ENCODE measurements at places on chromosomes 1 and 21.

GRCh38 chr1:167083871-167084270 is 6.3 kb downstream of the GPA33 start:
- DNase-seq = no peak

GRCh38 chr1:225855503-225856300 is 26.5 kb downstream of the TMEM63A start:
- DNase-seq = no peak

- DNase-seq = no peak
These were observed 61.4 kb downstream of the BRINP3 start for GRCh38 chr1:190416239-190416638.

DNA sequence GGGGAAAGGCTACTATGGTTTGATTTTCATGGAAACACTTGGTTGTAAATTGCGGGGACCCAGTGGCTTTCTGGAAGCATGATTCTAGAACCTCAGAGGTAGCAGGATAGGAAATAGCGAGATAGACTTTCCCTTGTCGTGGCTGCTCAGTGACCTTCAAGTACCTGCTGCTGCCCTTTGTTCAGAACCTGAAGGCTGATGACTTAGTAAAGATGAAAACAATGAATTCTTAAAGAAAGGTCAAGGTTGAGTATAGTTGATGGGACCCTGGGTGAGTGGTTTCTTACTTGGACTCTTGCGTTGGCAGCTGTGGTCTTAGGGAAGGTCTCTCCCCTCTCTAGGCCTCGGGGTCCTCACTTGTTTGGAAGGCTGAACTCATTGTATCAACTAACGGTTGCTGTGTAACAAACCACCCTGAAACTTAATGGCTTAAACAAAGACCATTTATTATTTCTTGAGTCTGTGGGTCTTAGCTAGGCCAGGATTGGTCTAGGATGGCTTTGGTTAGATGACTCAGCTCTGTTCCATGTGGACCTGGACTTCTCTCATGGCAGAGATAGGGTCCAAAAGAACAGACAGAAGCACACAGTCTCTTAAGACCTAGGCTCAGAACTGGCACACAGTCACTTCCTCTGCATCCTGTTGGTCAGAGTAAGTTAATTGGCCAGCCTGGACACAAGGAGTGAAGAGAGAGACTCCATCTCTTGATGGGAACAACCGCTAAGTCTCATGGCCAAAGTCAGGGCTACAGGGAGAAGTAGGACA is 89.2 kb upstream of the SELENON start:
- no peak for DNase-seq

DNA sequence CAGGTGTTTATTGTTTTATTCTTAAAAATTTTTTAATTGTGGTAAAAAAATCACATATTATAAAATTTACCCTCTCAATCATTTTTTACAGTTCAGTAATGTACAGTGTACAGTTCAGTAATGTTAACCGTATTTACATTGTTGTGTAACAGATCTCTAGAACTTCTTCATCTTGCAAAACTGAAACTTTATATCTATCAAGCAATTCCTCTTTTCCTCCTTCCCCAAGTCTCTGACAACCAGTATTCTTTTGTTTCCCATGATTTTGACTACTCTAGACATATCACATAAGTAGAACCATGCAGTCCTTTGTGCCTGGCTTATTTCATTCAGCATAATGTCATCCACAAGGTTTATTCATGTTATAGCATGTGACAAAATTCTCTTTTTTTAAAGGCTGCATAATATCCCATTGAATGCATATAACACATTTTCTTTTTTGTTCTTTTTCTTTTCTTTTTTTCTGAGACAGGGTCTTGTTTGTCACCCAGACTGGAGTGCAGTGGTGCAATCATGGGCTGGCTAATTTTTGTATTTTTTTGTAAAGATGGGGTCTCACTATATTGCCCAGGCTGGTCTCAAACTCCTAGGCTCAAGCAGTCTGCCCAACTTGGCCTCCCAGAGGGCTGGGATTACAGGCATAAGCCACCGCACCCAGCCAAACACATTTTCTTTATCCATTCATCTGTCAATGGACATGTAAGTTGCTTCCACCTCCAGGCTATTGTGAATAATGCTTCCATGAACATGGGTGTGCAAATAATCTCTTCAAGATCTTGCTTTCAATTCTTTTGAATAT is 17.2 kb upstream of the RCSD1 start:
- no peak for DNase-seq

DNA sequence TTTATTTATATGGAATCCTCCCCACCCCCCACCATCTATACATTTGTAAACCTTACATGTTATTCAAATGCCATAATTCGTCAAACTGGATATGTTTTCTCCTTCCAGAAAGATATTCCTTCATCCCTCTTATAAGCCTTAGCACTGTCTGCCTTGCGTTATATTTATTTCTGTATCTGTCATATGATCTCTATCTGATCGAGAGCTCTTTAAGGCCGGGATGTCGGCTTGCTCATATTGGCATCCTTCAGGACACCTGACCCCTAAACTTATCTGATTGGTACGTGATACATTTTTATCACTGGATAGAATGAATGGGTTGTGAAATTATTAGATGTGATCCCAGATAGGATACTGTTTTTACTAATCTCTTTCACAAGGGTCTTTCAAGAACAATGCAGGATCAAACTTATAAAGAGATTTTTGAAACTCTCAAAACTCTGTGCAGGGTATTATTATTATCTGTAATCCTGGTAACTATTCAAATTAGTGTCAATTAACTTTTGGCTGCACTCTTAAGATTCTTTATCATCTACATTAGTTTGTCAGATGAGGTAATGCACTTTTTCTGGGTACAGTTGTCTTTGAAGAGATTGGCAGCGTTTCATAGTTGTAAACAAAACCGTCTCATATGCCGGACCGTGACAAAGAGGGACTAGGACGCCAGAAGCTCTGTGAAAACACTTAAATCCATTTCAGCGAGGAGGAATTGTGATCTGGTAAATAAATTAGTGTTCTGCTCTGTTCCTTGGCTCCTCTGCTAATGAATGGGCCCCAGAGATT is 152.0 kb downstream of the KIF26B start:
- DNase-seq = no peak

DNA sequence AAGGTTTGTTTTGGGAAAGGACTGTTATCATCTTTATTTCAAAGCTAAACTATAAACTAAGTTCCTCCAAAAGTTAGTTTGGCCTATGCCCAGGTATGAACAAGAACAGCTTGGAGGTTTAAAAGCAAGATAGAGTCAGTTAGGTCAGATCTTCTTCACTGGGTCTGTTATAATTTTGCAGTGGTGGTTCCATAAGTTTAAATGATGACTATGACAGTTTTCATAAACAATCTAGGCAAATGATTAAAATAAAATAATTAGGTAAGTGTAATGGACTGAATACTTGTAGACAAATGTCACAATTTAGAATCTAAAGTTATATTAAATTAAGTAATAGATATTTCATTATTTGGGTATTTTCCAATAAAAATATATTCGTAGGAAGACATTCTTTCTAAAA is 21.4 kb upstream of the PLA2G5 start:
- DNase-seq = no peak

GRCh38 chr21:41817877-41818855 is 51.3 kb upstream of the RIPK4 start:
- DNase-seq = no peak

GRCh38 chr1:236952246-236953003 is 51.8 kb downstream of the MT1HL1 start:
- no peak for DNase-seq

DNA sequence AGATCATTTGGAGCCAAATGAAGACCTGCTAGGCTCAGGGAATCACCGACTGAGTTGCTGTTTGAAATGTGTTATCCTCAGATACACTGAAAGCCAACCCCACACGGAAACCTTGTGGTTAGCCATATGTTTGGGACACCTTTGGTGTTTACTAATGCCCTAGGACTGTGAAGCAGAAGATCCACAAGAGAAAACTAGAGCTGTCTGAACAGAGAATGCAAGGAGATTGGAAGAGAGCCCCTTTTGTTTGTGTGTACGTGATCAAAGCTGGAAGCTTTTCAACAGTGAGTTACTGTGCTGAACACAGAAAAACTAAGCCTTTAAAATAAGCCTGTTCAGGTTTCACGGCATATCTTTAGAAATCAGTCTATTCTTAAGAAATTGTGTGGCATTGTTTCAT is 908.2 kb upstream of the ADGRL2 start:
- no peak for DNase-seq

DNA sequence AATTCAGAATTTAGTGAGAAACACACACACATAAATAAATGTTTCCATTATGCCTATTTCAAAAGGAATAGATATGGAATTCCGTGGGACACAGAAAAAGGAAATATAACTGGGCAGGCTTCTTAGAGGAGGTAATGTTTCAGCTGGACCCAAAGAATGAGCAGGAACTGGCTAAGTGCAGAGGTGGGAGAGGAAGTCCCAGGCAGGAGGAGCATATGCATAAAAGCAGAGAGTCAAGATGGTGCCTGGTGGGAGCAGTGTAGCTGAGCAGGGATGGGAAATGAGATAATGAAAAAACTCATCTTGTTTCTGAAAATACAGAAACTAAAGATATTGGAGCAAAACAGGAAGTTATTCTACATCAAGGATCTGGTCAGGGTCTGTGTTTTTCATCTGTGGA is 115.2 kb upstream of the MAGI3 start:
- no peak for DNase-seq

- DNase-seq = no peak
These were observed 228.0 kb downstream of the TOMM20 start for GRCh38 chr1:234900595-234900994.

DNA sequence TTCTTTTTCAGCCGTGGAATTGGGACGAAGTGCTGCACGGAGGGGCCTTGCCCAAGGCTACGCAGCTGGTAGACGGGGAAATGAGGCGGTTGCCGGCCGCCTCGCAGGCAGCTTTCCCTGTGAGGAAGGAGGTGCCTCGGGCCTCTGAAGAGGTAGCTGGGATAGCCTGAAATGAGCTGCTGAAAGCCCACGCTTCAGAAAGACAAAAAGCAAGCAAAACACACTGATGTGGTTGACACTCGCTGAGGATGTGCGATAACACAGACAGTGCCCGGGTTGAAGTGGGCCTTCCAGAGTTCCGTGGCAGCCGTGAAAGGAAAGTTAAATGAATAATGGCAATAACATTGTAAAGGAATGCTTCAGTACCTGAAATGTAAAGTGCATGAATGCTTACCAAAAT is 47.2 kb downstream of the S1PR1 start:
- DNase-seq = peak; percentile 23

DNA sequence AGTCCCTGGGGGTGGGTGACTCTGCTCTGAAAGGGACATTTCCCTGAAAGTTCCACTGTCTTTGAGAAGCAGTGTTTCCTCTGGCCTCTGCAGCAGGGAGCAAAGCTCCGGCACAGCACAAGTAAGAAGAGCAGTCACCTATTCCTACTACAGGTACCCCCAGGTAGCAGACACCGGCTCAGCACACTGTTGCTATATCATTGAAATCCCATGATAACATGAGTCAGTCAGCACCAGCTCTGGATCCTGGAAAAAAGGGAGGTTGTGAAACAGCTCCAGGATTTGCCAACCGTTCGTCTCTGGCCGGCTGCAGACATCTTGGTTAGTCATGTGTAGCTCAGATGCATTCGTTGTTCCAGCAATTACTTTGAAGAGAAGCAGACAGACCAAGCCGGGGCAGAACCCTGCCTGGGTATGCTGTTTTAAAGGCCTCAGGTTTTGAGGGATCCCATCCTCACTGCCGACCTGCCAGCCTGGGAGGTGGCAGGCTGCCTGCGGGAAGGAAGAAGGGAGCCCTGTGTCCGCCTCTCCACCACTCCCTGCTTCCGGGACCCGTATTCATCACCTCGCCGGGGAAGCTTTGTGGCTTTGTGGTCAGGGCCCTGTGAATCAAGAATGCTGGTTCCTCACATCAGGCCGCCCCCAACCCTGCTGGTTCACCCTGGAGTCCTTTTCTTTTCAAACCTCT is 139.2 kb downstream of the CLIC6 start:
- peak; percentile 28 for DNase-seq

GRCh38 chr1:173903827-173904531 is 13.1 kb downstream of the SERPINC1 start:
- no peak for DNase-seq

DNA sequence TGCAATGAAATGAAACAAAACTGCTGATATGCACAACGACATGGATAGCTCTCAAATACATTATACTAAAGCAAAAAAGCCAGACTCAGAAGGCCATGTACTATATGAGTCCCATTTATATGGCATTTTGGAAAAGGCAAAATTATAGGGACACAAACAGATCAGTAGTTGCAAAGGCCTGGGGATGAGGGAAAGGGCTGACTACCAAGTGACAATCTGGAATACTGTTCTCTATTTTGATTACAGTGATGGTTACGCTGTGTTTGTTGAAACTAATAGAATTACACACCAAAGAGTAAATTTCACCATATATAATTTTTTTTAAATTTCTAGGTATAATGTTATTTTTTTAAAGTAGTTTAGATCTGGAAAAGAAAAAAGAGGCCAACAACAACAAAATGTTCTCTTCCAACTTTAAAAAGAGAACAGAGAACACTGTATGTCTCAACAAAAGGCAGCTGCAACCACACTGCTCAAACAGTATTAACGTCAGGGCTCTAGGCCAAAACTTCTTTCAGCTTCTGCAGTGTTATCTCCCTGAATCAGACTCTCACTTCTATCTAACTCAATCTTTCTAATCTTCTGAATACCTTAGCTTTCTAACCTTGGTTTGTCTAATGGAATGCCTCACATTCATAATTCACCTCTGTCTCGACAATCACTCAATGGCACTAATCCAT is 75.8 kb downstream of the FOXJ3 start:
- DNase-seq = no peak

DNA sequence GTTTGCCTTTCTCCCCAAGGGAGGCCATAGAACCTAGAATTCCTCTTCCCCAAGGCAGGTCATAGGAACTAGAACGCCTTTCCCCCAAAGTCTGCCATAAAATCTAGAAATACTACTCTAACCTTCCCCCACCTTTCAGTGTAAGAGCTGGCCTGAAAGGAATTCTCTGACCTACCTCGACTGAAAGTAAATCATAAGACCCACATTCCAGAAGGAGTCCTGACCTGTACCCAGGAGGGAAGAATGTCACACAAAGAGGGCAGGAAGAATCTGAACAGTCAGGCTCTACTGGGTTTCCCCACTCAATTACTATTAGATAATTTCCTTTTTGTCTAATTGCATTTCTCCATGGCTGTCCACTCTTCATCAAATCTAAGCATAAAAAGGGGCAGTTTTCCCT is 5.7 kb upstream of the ATG4C start:
- DNase-seq = no peak

GRCh38 chr1:17161926-17162800 is 42.8 kb upstream of the PADI1 start:
- DNase-seq = no peak

DNA sequence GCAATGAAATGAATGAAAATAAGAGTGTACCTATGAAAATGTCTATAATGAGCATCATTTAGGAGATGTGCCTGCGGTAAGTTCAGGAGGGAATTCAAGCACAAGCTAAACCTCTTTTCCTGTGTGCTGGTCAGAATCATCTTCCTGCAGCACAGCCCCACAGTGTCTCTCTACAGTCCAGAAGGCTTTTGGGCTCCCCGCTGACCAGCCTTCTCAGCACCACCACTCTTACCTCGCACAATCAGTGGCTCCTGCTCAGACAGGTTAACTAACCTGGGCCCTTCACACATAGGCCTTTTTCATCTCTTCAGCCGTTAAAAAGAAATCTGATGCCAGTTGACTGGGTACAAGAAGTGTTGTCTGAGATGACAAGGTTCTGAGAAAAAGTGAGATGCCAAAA is 57.7 kb downstream of the LRRC8C start:
- DNase-seq = no peak

GRCh38 chr1:55284856-55285255 is 69.7 kb upstream of the USP24 start:
- no peak for DNase-seq

All from stimulated activated CD4-positive, alpha-beta T cell treated with anti-CD3 and anti-CD28 coated beads, Interleukin-15, amount 100 ng/mL, for 1 hour (primary cell).